ENCODE measurements at places on chromosomes 5 and 9.
A peak's percentile ranks its signal among the peaks of the same experiment; 100 is the strongest.

GRCh38 chr9:69122082-69122548, 52.0 kb upstream of the TJP2 start:
- peak; percentile 17 for DNase-seq

DNA sequence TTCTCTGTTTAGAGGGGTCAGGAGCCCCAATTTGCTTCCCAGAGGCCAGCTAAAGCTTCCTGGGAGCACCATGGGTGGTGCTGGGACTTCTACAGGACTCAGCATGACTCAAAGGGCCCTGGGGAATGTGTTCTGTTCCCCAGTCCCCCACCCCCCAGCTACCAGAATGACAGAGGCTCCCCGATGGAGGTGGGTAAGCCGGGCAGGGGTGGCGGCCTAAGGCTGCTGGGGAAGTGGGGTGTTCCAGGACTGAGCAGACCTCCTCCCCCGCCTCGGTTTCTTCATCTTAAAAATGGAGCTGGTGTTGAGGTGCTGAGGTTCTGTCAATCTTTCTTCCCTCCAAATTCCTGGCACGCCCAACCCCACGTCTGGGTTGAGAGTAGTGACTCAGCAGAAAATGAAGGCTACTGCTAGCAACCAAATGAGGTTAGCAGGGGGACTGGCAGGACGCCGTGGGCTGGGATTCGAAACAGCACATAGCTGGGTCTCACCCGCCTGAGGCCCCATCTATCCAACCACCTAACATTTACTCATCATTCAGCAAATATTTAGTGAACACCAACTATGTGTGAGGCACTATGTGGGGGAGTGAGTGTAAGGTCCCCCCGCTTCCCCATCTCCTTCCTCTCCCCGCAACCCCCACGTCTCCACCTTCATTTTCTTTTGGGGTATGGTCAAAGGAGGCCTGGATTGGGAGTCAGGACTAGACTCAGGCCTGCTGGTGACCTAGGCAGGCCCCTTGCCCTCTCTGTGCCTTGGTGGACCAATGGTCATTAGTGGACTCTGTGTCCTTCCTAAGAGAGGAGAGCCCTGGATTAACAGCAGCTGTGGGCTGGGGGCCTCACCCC, 50.2 kb downstream of the C9orf50 start:
- no peak for DNase-seq

- no peak for DNase-seq
Measured at GRCh38 chr5:142644640-142645361, 41.1 kb downstream of the FGF1 start.

GRCh38 chr5:176996780-176997179, 9.8 kb downstream of the UIMC1 start:
- no peak for DNase-seq

DNA sequence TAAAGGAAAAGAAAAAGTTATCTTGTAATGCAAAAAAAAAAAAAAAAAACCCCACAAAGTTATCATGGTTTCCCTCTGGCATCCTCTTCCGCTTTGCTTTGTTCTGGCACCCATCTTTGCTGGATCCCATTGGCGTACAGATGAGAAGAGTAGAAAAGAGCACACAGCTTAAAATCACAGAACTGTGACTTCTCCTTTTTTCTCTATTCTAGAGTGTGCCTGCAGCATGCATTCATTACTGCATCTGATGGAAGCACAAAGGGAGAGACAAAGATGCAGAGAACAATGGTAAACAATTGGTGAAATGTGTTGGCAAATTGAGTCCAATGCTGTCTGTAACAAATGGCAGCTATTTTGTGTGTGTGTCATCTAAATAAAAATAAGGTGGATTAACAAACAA, 440.8 kb upstream of the PIK3R1 start:
- DNase-seq: no peak

GRCh38 chr5:151598984-151599383, 7.9 kb upstream of the FAT2 start:
- DNase-seq: no peak
